ENCODE measurements at places on chromosomes 6 and 20.

GRCh38 chr6:16901782-16902181 lies 140.5 kb upstream of the ATXN1 start:
- no peak for DNase-seq

DNA sequence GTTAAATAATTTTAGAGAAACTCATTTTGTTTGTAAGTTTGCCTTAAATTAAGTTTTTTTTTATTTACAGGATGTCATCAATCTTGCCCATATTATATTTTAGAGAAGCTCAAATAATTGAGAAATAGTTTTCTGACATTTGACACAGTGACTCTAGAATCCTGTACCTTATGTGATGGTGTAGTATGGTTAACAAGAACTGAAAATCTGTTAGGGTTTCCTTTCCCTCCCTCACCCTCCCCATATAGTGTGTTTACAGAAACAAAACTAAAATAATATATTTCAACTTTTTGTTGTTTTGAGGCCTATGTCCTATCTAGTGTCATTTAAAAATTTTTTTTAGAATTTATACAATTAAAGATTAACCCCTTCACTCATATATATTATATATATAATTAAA lies 91.8 kb downstream of the SESN1 start:
- DNase-seq, result no peak

GRCh38 chr20:5658912-5659345 lies 91.3 kb upstream of the SHLD1 start:
- peak; percentile 63 for DNase-seq

- no peak for DNase-seq
Measured at GRCh38 chr6:34969662-34970265, 80.7 kb downstream of the ANKS1A start.

- DNase-seq, result no peak
Measured at GRCh38 chr20:40673442-40673841, 15.6 kb downstream of the MAFB start.

DNA sequence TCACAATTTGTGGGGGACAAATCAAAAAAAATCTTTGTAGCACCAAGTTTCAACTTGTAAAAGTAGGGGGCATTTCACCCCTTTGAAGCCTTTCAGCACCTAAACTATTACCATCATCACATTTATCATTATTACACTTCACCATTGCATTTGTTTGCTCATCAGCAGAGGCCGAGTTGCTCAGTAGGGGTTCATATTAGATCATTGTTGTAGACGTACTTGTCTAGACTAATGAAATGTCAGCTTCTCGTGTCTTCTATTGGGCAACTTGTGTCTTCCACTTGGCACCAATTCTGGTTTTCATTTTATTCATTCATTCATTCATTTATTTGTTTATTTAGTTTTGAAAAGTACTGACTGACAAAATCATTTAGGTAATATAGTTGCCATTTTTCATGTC lies 338.3 kb upstream of the KCNQ5 start:
- no peak for DNase-seq

GRCh38 chr6:68211242-68211795 lies 423.8 kb upstream of the ADGRB3 start:
- DNase-seq, result no peak

GRCh38 chr6:88970301-88970700 lies 6.9 kb upstream of the RNGTT start:
- DNase-seq, result no peak

- no peak for DNase-seq
Measured at GRCh38 chr6:116797585-116797984, 31.3 kb downstream of the GPRC6A start.

DNA sequence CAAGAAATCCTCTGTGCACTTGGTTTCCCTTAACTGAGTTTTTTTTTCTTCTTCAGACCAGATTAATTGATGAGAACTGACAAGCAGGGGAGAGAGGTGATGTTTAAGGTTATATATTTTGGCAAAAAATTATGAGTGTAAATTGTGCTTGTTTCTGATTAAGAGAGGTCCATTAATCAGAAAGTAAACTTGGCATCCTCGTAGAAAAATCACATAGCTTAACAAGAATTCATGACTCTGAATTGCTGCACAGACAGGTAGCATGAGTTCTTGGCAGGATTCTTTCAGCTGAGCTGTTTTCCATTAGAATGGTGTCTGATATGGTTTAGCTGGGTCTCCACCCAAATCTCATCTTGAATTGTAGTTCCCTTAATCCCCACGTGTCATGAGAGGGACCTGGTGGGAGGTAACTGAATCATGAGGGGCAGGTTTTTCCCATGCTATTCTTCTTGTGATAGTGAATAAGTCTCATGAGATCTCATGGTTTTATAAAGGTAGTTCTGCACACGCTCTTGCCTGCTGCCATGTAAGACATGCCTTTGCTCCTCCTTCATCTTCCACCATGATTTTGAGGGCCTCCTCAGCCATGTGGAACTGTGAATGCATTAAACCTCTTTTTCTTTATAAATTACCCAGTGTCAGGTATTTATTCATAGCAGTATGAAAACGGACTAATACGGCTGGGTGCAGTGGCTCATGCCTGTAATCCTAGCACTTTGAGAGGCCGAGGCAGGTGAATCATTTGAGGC lies 34.2 kb upstream of the DDR1 start:
- DNase-seq, result no peak

GRCh38 chr6:159645640-159646039 lies 47.4 kb downstream of the SOD2 start:
- no peak for DNase-seq

DNA sequence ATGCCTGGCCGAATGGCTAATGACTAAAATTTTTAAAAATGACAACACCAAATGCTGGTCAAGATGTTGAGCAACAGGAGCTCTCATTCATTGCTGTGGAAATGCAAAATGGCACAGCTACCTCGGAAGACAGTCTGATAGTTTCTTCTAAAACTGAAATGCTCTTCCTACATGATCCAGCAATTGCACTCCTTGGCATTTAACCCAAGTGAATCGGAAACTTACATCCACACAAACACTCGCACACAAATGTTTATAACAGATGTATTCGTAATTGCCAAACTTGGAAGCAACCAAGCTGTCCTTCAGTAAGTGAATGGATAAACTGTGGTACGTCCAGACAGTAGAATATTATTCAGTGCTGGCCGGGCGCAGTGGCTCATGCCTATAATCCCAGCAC lies 56.4 kb upstream of the NCOA3 start:
- DNase-seq, result no peak

GRCh38 chr20:49888212-49889000 lies 26.9 kb downstream of the SPATA2 start:
- peak; percentile 63 for DNase-seq

All from stimulated activated CD4-positive, alpha-beta T cell treated with anti-CD3 and anti-CD28 coated beads, Interleukin-4, amount 100 ng/mL, for 24 hours (primary cell).